ENCODE measurements at places on chromosomes 7 and 10.

DNA sequence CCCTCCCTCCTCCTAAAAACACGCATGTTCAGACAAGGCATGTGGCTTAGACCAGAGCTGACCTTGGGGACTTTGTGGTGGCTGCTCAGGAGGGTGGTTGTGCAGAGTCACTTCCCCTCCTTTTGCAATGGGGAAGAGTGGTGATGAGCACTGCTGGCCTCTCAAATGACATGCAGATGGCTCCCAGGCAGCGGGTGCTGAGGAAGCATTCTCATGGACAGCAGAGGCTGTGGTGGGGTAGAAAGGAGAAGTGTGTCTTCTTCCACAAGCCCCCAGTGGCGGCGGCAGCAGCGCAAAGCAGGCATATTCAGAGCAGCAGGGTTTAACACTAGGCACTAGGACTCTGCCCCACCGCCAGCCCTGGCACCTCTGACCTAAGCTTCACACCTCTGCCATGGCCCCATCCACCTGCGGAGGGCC is 105.9 kb upstream of the ANLN start:
- peak; percentile 25 for DNase-seq

DNA sequence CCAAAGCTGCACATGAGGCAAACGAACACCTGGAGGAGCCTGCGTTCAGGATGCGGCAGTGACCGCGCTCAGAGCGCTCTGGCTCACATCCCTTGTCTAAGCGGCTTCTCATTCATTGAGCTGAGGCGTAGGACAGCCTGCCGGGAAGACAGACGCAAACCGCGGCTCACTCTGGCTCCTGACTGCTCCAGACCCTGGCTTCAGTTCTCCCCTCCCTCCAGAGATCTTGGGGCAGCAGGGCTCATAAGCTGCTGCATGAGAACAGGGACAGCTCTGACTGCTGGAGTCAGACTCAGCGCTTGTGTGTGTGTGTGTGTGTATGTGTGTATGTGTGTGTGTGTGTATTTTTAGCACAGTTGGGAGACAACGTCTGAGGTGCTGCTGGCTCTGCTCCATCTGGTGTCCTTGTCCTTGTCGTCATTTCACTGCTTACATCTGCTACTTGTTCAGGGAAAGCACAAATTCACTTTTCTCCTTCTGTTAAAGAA is 15.8 kb upstream of the LYZL2 start:
- peak; percentile 31 for DNase-seq

DNA sequence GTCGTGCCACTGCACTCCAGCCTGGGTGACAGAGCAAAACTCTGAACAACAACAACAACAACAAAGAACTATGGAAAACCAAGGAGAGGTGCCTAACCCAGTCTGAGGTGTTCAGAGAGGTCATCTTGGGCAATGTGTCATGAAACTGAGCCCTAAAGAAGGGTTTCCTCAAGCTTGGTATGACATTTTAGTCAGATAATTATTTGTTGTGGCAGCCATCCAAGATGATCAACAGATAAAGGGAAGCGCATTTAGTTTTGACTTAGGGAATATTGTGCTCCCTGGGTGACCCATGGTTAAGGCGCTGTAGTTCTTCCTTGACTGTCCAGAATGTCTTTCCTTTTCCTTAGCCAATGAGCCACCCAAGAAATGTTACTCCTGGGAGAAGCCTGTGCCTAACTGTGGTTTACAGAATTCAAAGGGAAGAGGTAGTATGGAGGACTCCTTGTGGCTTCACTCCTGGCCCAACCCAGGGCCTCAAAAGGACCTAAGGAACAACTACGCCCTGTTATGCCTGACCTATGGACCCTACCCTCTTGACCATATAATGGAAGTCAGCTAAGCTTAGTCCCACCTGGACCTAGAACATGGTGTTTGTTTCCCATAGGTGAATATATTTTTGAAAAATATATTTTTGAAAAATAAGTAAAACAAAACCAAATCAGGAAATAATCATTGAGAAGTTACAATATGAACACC is 42.4 kb downstream of the TPST1 start:
- no peak for DNase-seq

- peak; percentile 51 for DNase-seq
These were observed 14.2 kb upstream of the PDCD4 start for GRCh38 chr10:110857265-110858171.

DNA sequence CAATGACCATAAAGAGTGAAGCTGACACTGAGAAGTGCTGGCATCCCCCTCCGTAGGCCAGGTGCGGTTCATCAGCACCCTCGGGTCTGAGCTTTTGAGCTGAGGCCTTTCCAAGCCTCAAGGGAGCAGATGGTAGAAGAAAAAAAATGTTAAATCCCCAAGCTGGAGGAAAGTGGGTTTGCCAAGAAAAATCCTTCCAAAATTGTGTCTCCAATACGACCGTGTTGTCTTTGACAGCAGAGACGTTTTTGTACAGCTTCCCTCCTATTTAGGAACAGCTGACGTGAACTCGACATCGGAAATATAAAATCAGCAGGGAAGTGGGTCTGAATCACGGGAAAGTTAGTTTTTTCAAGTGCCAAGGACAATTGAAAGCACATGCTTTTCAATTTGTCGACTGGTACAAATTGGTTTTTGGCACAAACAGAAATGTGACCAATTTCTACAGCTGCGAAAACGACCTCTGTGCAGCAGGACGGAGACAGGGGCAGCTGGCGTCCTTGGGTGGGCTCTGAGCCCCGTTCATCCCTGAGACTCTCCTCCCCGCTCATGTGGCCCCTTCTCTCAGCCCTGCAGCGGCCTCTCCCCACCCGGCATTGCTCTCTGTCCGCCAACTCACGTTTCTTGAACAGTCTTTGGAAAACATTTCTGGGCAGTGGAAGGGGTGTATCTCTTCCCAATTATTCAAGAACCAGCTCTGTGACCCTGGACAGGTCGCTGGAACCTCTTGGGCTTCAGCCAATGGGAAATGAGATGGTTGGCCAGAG is 89.9 kb downstream of the PAXIP1 start:
- DNase-seq = no peak

GRCh38 chr7:22694597-22695207 is 32.3 kb upstream of the IL6 start:
- DNase-seq = no peak

DNA sequence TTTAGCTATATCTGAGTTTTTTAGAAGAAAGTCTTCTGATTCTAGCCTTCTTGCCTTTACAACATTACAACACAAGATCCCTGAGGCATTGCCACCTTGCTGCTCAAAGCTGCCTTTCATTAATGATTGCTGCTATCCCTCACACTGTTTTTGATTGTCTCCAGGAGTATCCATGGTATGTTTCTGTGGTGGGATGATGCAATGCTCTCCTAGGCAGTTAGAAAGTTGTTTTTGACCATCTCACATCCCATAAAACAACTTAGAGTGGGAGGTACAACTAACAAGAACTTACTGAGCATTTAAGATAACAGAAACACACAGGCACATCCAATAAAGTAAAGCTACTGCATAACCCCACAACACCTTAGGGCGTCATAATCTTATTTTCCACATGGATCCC is 1156.0 kb upstream of the LRRTM3 start:
- DNase-seq = no peak

DNA sequence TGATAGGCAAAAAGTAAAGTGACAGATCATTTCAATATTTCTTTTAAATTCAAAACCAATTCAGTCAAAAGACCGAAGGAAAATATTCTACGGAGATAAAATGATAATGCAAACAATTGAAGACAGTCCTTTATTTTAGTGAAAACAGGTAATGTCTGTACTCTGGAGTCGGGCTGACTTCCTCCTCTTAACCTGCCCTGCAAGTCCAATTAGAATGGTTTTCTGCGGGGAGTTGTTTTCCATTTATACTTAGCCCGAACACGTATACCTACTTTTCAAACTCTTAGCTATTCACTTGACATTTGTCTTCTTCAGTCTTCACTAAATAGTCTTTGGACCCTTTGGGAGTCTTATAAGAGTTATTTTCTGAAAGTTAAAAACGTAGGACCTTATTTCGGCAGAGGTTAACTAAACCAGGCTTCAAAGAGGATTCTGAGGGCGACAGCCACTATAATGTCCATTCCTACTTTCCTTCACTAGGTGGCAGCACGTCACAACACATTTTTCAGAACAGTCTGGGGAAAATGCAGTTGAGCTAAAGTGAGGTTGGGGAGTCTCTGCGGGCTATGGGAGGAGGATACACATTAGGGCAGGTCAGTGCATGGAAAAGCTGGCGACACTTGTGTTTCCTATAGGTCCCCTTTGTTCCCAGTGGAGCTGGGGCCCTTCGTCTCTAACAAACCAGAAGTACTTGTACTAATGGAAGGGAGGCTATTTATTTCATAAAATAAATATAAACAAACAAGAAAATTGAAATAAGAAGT is 472.0 kb downstream of the KCNMA1 start:
- peak; percentile 34 for DNase-seq

GRCh38 chr7:78684201-78684600 is 769.3 kb downstream of the MAGI2 start:
- no peak for DNase-seq

DNA sequence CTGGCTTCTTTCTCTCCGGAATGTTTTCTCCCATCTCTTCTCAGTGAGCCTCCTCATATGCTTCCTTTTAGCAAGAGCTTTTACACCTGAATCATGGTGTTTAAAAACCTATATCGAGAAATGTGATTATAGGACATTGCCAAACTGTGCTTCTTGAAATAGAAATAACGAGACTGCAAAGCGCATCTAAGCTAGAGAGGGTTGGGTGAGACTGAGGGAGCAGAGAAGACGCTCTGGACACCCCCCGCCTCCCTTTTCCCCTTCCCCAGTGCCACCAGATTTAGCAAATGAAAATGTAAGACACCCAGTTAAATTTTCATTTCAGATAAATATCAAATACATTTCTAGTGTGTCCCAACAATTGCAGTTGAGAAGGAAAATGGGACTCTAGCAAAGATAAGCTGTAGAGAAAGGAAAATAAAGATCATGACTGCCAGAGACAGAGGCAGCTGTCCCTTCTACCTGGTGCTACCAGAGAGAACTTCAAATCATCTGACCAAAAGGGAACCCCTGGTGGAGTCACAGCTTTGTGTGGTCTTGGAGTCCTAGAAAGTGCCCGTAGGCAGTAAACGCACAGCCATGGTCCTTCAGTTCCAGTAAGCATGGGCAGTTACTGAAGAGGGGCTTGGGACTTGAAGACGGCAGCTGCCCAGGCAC is 14.6 kb downstream of the GSDME start:
- no peak for DNase-seq

DNA sequence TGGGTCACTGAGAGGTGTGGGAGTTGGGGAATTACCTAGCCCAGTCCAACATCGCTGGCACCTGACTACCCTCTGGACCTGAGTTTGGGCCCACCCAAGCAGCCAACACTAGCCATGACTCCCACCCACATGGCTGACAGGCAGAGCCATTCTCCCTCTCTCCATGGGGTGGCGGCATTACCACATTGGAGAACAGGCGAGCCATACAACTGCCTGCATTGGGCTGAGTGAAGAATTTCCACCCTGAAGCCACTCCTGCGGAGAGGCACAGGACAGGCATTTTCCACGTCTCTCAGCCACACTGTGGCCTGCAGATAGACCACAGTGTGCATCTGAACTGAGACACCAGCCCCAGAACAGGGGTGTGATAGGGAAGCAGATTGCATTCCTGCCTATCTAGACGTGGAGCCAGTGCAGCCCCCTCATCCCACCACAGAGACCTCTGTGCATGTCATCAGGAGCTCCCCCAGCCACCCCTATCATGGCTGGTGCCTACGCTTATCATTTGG is 58.2 kb upstream of the ANTXRL start:
- DNase-seq = peak; percentile 61

GRCh38 chr7:31074403-31075085 is 22.4 kb downstream of the ADCYAP1R1 start:
- DNase-seq = no peak

- no peak for DNase-seq
These were observed 170.3 kb downstream of the CHRM2 start for GRCh38 chr7:137038706-137039105.

DNA sequence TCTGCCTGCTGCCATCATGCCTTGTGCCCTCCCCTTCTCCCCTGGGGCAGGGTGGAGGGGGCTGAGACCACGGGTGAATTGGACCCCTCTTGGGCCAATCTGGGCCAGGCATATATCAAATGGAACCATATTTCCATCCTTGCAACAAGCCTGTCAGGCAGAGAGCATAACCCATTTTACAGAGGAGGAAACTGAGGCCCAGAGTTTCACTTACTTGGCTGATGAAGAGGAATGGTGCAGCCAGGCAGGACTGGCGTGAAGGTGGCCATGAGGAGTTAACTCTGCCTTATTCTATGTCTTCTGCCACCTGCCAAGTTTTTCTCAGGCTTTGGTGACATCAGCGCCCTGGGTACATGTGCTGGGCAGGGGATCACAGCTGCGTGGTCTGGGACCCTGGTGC is 155.5 kb upstream of the PCBD1 start:
- no peak for DNase-seq

- no peak for DNase-seq
These were observed 13.4 kb downstream of the NIPSNAP2 start for GRCh38 chr7:55977831-55978230.

GRCh38 chr10:29239569-29240472 is 49.0 kb upstream of the LYZL1 start:
- DNase-seq = no peak

GRCh38 chr10:119189811-119190282 is 11.2 kb upstream of the PRDX3 start:
- no peak for DNase-seq

DNA sequence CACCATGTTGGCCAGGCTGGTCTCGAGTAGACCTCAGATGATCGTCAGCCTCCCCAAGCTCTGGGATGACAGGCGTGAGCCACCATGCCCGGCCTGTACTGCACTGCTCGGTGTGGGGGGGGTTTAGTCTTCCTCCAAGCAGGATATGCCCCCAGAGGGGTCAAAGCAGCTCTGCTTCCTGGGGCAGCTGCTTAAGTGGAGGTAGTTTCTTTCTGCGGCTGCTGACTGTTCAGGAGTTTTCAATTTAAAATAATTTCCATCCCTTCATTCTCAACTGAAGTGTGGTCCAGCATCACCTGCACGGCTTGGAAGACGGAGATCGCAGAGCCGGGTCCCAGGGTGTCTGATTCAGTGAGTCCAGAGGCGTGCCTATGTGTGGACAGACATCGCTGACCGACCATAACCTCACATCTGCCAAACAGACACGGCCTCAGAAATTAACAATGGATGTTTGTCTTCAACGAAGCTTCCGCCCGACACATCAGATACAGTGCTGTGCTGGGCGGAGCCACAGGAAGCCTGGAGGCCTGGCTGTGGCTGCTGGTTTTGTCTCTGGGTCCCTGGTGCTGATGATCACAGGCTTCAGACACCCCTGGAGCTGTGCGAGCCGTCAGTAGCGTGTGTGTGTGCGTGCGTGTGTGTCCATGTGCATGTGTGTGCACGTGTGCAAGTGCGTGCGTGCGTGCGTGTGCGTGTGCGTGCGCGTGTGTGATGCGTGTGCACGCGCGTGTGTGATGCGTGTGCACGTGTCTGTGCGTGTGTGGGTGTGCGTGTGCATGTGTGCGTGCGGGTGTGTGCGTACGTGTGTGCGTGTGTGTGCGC is 226.5 kb upstream of the PITRM1 start:
- no peak for DNase-seq

GRCh38 chr7:106592282-106593027 is 68.5 kb downstream of the CCDC71L start:
- no peak for DNase-seq
